Right renal cortex interstitium (tissue), 3 donors: ENCODE measurements at places on chromosomes 1 and 21. TPM values are rescaled to one million over a fixed set of nuclear protein-coding genes. Genes with fewer than 3 reads are reported as not detected.

RBP7 gene
- polyA plus RNA-seq, result 31.0 TPM

CTSE gene
- polyA plus RNA-seq, result 0.19 TPM

RAB7B gene
- polyA plus RNA-seq, result 2.3 TPM

GJB4 gene
- polyA plus RNA-seq, result 0.28 TPM

DNA sequence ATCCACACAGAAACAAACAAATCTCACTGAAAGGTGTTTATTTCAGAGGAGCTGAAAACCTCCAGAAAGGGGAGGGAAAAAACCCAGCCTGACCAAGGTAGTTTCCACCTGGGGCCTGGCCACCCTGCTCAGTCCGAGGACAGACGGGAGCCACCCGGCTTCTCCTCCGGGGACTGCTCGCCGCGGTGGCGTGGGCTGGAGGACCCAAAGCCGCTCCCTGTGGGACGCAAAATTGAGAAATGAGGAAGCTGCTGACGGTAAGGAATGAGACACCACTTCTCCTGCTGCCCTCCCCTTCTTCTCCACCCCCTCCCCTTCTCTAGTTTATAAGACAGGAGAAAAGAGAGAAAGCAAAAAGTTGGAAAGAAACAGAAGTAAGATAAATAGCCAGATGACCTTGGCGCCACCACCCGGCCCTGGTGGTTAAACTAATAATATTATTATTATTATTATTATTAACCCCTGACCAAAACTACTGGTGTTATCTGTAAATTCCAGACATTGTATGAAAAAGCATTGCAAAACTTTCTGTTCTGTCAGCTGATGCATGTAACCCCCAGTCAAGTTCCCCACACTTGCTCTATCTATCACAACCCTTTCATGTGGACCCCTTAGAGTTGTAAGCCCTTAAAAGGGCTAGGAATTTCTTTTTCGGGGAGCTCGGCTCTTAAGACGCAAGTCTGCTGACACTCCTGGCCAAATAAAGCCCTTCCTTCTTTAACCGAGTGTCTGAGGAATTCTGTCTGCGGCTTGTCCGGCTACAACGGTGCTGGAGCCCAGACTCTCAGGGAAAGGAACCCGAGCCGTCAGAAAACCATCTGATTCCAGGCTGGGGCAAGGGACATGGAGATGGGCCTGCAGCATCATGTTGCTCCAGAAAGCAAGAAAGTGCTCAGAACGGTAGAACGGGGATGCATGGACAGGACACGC, 12.5 kb downstream of the ITGB2 start:
- no peak for DNase-seq

DNA sequence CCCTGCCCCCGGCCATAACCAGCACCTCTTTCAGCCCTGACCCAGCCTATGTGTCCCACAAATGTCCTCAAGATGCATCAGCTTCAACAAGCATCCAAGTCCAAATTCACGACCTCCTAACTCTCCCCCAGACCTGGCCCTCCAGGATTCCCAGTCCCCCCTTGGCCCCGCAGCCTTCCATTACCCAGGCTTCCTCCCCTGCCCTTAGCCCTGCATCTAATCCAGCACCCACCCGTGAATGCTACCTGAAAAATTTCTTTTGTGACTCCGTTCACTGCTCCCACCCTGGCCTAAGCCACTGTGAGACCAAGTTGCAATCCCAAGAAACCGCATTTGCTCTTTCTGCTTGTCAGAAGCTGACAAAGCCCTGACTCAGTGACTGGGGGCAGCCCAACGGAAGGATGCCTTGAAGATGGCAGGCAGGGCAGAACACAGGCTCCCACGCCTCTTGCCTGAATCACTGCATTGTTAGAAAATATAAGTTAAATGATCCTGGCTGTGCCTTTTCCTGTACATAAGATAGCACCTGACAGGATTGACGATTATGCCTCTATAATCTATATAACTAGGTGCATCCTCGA, 939 bp upstream of the MFAP2 start:
- DNase-seq, result no peak

DNA sequence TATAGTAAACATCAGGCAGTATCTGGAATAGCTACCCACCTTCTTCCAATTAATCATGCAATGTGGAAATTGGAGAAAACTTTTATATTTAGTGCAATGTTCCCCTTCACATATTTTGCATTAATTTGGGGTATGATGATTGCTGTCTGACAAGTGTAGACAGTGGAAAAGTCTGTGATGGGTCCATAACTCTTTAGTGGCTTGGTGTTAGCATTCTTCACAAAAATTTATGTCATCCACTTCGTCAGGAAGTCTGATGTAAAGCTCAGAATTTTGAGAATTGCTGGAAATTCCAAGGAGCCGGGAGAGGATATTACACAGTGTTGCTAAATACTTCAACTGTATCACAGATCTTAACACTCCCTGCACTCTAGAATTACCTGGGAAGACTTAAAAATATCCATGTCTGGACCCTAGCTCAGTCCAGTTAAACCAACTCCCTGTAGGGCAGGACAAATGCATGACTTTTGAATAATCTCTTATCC, 549.7 kb upstream of the PLXNA2 start:
- DNase-seq, result no peak

DNA sequence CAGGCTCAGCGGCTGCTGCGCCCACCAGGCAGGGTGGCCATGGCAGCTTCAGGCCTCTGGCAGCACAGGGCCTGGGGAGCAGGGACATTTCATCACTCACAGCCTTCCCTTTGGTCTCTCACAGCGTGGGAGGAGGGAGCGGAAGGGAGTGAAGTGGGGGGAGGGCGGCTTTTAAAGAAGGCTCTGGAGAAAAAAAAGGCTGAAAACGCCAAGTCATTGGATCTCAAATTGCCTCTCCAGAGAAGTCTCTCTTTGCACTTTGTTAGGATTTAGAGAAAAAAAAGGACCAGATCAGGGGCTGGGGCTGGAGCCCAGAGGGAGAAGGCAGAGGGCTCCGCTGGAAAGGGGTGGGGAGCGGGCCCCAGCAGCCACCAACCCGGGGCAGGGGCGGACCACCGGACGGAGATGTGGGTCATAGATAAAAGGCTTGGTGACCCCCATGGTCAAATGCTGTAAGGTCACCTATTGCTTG, 209.9 kb downstream of the GRIK3 start:
- DNase-seq, result peak; percentile 32

DNA sequence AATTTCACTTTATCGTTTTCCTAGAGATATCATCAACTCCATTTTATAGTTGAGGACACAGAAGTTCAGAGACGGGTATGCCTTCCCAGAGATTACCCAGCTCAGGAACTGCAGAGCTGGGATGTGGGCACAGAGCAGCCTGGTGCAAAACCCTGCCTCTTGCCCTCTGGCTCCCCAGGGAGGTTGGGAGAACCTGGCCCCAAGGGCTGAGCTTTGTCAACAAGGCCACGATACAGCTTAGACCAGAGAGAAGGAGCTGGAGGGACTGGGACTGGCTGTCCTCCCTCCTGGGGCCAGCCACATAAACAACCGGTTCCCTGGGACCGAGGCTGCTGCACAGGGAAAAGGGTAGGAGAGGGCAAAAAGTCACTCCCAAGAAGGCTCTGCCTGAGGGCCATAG, 3.8 kb downstream of the RIMS3 start:
- no peak for DNase-seq

GRCh38 chr1:224114787-224115175, 870 bp downstream of the FBXO28 start:
- DNase-seq, result no peak

GRCh38 chr1:166700696-166701095, 138.6 kb upstream of the POGK start:
- no peak for DNase-seq

DNA sequence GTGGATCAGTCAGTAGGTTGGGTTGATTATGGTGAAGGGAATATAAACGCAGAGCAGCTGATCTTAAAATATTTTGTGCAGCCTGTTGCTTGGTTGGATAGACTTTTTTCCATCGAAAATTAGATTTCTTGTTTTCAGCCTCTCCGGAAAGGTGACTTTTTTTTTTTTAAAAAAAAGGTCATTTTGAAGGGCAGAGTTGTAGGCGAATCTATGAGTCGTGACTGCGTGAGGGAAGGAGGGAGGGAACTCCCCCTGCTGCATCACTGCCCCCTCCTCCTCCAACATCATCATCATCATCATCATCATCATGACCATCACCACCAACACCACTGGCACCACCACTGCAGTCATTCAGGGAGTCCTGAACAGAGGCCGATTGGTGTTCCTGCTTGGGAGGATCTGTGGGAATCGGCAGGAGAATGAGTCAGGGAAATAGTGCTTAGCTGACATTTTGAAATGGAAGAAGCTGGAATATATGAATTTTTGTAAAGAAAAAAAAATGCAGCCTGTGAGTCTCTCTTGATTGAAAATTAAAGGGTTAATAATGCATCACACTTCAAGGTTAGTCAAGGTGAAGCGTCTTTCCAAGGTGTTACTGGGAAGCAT, 1.2 kb downstream of the ATP1B1 start:
- DNase-seq, result no peak

- DNase-seq, result no peak
Measured at GRCh38 chr1:37609002-37609401, 13.3 kb upstream of the GNL2 start.
